ENCODE measurements at places on chromosomes 11 and 22.

- DNase-seq, result no peak
These were observed 19.2 kb downstream of the NECTIN1 start for GRCh38 chr11:119709638-119710346.

DNA sequence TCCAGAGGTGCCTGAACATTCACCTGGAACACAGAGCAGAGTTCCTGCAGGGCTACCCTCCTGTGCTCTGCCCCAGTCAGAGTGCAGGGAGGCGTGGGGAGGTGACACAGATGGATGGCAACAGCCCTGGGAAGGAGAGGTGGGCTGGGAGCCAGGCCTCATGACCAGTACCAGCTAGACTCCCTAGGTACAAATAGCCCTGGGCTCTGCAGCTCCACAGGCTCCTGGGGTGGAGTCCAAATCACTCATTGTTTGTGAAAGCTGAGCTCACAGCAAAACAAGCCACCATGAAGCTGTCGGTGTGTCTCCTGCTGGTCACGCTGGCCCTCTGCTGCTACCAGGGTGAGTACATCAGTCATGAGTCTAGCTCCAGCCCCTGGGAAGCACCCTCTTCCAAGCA is at the start of gene SCGB1D2:
Gene SCGB1D2 (plus strand): TSS at position 219 of the 400 bp plus-strand sequence. CDS start 69 bp downstream, at position 288.
- no peak for DNase-seq

- no peak for DNase-seq
These were observed 359.1 kb downstream of the LUZP2 start for GRCh38 chr11:24855951-24856350.

- no peak for DNase-seq
These were observed 128.8 kb downstream of the NTM start for GRCh38 chr11:131499199-131499598.

DNA sequence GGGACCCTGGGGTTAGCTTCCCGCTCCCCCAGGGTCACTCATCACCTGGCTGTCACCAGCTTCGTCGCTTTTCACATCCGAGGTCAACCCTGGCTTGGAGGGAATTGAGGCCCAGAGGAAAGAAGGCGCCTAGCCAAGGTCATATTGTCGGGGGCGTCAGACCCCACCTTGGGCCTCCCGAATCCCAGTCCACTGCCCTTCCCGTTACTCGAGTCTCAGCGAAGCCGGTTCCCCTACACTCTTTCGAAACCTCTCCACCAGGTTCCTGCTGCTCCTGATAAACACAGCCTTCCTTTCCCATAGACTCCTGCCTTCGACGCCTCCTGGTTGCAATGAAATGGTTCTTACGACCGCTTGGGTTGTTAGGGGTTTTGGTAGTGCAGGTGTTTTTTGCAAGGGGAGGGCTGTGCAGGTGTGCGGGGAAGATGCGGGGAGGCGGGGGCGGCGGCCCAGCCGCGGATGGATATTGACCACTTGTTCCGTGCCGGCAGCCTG is 642 bp downstream of the NAA40 start:
- DNase-seq, result no peak

- no peak for DNase-seq
These were observed 155.1 kb upstream of the CADM1 start for GRCh38 chr11:115659061-115659963.

GRCh38 chr11:73965076-73965763 is 14.4 kb downstream of the DNAJB13 start:
- no peak for DNase-seq

DNA sequence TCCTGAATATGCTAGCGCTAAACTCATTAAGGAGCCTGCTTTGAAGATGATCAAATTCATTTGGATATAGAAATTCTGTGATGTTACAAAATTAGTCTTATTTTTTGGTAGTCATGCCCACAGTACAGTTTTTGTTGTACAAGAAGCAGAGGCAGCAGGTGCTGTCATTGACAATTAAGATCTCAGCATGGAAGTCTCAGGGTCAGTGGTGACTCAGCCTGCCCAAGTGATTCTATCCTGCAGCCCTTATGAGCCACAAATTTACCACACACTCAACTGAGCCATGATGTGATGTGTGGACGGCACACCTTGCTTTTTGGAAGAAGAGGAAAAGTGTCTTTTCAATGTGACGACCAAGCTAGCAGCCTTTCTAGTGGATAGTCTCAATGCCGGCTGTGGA is 153.6 kb upstream of the SORL1-AS1 start:
- DNase-seq, result no peak

GRCh38 chr22:36026741-36027140 is 1.9 kb downstream of the RBFOX2 start:
- DNase-seq, result no peak

DNA sequence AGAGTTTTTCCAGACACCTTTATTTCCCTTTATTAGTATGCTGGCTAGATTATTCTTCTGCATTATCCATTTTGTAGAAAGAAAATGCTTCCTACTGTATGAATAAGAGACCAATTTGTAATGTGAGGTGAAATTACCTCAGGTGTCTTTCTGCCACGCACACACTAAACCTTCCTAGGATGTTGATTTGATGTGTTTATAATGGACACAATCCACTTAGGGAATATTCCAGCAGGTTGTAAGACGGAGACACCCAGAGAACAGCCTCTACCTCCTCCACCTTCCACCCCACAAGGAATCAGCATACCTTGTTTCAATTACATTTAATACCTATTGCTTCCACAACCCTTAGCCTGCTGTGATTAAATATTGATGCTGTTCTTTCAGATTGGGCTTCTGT is 379.1 kb upstream of the KIRREL3 start:
- DNase-seq, result no peak

DNA sequence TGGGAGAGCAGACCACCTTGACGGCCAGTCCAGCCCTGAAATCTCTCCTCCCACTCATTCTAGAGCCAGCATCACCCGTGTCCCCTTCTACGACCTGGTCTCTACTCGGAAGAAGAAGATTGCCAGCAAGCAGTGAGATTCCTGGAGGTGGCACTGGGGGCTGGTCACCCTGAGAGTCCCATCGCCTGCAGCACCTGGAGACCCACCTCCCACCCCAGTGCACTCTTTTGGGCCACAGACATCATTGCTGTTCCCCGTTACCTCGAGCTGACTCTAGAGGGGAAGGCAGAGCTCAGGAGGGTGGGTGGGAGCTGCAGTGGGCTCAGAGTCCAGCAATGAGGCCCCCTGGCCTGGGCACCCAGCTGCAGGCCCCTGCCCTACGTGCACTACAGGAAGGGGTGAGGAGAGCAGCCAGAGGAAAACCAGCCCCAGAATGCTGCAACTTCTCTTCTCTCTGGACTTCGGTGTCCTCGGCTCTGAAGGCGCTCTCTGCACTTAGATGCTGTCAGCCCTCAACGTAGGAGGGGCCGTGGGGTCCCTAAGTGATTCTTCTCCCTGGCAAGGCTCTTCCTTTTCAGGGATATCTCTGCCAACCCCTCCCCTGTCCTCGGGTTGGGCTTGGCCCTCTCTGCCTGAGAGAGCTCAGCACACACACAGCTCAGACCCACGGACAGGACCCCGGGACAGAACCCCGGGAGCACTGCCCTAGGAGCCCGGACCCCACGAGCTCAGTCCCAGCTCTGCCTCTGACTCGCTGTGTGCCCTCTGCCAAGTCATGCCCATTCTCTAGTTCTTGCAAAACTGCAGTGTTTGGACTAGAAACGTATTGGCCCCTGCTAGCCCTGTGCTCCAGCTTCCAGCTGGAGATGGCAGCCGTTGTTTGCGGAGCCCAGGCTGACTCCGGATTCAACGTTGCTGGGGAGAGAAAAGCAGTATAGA is 31.3 kb downstream of the CYTH4 start:
- no peak for DNase-seq

- DNase-seq, result peak; percentile 30
These were observed 10.3 kb downstream of the PRDM10 start for GRCh38 chr11:129992161-129992944.

- DNase-seq, result no peak
These were observed 168.8 kb downstream of the C11orf87 start for GRCh38 chr11:109590782-109591181.

GRCh38 chr22:29740216-29740615 is 20.4 kb downstream of the CABP7 start:
- DNase-seq, result no peak

GRCh38 chr22:39932918-39933649 is 27.1 kb upstream of the TMA7B start:
- DNase-seq, result no peak

GRCh38 chr11:86802601-86803051 is 2.3 kb downstream of the PRSS23 start:
- DNase-seq, result no peak

- no peak for DNase-seq
These were observed 224.8 kb upstream of the RAG2 start for GRCh38 chr11:36822829-36823228.

DNA sequence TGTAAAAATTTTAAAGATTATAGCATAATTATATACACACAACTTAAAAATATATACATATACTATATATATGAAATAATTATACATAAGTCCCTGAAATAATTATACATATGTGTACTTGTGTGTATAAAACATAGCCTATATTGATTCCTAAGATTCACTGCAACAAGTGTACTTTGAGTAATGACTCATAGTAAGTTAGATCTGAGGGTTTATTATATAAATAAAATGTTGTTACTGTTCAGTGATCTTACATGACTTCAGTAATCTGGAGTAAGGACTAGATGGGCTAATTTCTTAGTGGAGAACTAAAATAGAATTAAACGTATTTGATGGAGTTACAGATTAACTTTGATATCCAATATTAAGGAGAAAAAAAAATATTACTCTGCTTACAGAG is 350.5 kb downstream of the CNTN5 start:
- DNase-seq, result no peak

DNA sequence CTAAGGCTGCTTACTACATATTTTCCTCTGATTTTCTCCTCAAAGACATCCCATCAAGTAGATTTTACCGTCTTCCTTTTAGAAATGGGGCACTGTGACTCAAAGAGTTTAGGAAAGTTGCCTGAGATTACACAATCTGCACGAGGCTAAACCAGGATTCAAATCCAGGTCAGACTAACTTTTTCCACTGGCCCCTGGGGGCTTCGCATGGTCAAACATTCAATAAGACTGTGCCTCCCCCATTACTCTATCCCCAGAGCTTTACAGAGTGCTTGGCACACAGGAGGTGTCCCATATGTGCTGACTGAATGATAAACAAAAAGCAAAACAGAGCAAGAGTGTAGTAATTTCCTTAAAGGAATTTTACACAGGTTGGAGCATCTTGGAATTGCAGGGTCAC is 118.1 kb upstream of the TEAD1 start:
- no peak for DNase-seq

- DNase-seq, result no peak
These were observed 25.0 kb upstream of the EED start for GRCh38 chr11:86219311-86220193.

- no peak for DNase-seq
These were observed 28.8 kb downstream of the LMO1 start for GRCh38 chr11:8234910-8235309.

GRCh38 chr11:121930004-121930965 is 185.7 kb downstream of the BLID start:
- DNase-seq, result no peak

DNA sequence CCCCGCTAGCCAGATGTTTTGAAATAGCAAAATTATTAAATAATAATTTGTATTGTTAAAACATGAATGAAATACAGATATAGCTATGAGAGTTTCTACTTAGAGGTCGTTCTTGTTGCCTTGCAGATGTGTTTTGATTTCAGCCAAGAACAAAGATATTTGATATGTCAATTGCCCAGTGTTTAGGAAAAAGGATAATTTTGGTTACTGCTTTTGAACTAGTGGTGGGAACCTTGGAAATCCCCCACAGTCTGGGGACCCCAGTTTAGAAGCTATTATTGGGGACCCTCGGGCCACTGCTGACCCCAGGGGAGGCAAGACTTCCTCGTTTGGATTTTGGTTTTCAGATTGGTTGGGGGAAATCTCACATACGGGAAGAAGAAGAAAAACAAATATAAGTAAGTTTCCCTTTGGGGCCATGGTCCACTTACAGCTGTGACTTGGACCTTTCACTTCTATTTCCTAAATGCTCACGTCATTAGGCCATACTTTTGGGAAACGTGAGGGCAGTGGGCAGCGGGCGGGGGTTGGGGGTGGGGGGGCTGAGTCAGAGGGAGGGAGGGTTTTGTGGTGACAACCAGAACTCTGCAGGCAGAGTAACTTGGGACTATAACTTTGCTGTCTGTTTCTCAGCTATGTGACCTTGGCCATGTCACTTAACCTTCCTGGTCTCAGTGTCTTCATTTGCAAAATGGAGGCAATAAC is 37.0 kb downstream of the LDLRAD3 start:
- no peak for DNase-seq

DNA sequence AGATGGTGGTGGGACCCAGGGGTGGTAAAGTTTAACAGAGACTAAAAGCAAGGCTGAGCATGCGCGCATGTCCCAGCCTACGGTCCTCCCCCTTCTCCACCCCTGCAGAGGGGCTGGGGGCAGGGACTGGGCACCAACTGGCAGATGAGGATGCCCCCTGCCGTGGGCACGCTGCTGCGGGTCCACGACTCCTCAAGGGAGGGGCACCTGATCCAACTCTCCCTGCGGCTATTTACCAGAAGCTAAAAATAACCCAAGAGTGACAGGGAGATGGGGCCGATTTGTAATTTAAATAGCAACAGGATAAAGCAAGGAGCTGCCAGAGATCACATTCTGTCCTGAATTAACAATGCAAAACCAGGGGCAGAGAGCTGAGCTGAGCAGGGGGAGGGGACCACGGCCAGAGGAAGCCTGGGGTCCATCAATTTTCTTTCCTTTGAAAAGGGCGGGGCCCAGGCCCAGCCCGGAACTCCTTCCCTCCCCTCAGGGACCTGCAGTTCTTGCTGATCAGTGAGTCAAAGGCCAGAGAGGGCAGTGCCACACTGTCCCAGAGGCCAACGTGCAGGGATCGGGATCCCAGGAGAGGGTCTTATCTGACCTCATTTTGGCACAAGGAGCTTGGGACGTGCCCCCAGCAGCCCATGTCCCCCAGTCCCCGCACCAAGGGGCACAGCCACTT is 8.1 kb upstream of the DGKZ start:
- no peak for DNase-seq

GRCh38 chr11:69700278-69701140 is 3.3 kb downstream of the FGF19 start:
- DNase-seq, result no peak

- no peak for DNase-seq
These were observed 37.5 kb upstream of the RTL6 start for GRCh38 chr22:44535362-44536095.

- no peak for DNase-seq
These were observed 187.0 kb downstream of the ST3GAL4 start for GRCh38 chr11:126542334-126543015.

- no peak for DNase-seq
These were observed 8.8 kb downstream of the CXCR5 start for GRCh38 chr11:118892514-118892913.

GRCh38 chr11:17258670-17259069 is 17.9 kb upstream of the NUCB2 start:
- DNase-seq, result no peak

Measured in GM12891 (cell line).